A673 (cell line): ENCODE measurements at places on chromosomes 5 and 9. TPM values are rescaled to one million over a fixed set of nuclear protein-coding genes. Genes with fewer than 3 reads are reported as not detected.

BARX1 gene
- total RNA-seq, result 9.8 and 9.9 TPM in 2 replicates

FREM1 gene
- total RNA-seq, result 4.2 and 5.1 TPM in 2 replicates

PDCD1LG2 gene
- 0.37 and 0.47 TPM in 2 replicates for total RNA-seq

SLC28A3 gene
- total RNA-seq, result not detected in 2 replicates

NDST1 gene
- 44.0 and 46.7 TPM in 2 replicates for total RNA-seq

DMRT3 gene
- total RNA-seq, result not detected in 2 replicates

TMC1 gene
- total RNA-seq, result 0.61 and 0.75 TPM in 2 replicates

LURAP1L gene
- total RNA-seq, result 0.60 and 0.96 TPM in 2 replicates

LRRC14B gene
- not detected in 2 replicates for total RNA-seq

GRK6 gene
- 32.1 and 38.1 TPM in 2 replicates for total RNA-seq

DNA sequence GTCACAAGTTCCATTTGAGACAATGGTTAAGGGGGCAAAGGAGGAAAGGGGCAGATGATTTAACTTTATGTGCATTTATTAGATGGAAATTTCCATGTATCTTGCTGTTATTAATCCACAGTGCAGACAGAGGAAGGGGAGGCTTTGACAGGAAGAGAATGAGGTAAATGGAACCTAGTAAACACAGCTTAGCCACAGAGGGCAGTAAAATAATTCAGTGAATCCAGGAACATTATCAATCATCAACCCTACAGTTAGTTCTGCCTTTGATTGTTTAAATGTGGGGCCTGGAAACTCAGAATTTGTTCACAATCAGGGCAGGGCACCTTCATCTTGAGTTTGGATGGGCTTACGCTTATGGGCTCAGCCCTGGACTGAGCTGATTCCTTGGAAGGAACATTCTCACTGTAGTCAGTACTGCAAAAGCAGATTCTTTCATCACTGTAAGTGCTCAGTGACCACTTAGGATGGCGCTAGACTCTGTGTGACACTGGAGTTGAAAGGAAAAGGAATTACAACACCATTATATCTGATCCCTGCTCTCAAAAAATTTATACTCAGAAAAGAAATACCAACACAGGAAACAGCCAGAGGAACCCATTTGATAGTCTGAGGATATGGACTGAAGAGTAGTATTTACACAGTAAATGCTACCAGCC lies 169.5 kb downstream of the PIK3R1 start:
- no peak for DNase-seq

- DNase-seq, result no peak
Measured at GRCh38 chr5:598564-598890, 13.6 kb upstream of the CEP72 start.

GRCh38 chr9:69391946-69392345 lies 66.9 kb downstream of the ENTREP1 start:
- no peak for DNase-seq

- no peak for DNase-seq
Measured at GRCh38 chr9:101477736-101478135, 42.2 kb upstream of the ALDOB start.

- peak; percentile 73 for DNase-seq
Measured at GRCh38 chr5:81495286-81495685, 101.4 kb upstream of the ACOT12 start.

GRCh38 chr5:127297348-127298035 lies 6.9 kb downstream of the MEGF10 start:
- no peak for DNase-seq

DNA sequence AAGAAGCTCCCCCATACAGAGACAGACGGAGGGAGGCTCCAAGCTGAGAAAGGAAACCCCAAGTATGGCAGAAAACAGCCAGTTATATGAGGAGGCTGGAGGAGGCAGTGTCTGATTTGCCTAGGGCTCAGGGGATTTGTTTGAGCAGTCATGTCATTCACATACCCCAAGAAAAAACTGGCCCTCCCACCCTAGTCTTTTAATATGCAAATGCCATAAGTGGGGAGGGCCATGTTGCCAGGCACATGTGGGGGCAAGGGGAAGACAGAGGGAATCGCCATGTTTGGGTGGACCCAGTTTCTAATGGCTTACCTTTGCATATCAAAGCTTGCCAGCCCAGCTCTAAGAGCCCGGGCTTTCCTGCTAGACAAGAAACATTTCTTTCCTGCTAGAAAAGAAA lies 1163.8 kb downstream of the TAF11L14 start:
- DNase-seq, result no peak

GRCh38 chr9:125296843-125297372 lies 35.3 kb downstream of the GAPVD1 start:
- no peak for DNase-seq

DNA sequence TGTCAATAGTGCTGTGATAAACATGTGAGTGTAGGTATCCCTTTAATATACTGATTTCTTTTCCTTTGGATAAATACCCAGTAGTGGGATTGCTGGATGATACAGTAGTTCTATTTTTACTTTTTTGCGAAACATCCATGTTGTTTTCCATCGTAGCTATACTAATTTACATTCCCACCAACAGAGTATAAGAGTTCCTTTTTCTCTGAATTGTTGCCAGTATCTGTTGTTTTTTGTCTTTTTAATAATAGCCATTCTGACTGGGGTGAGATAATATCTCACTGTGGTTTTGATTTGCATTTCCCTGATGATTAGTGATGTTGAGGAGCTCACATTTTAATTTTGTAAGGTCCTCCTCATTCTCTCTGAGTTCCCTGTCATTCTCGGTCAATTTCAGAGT lies 71.1 kb upstream of the NFIL3 start:
- no peak for DNase-seq

GRCh38 chr9:8780386-8780785 lies 980.8 kb upstream of the DMAC1 start:
- no peak for DNase-seq

GRCh38 chr5:111225926-111226325 lies 1.7 kb downstream of the CAMK4 start:
- no peak for DNase-seq

- DNase-seq, result no peak
Measured at GRCh38 chr5:78076351-78076750, 218.1 kb downstream of the AP3B1 start.

- peak; percentile 26 for DNase-seq
Measured at GRCh38 chr9:71987471-71988371, 72.7 kb downstream of the C9orf57 start.

- DNase-seq, result no peak
Measured at GRCh38 chr9:116658265-116658664, 28.8 kb upstream of the TRIM32 start.

- DNase-seq, result no peak
Measured at GRCh38 chr5:32317041-32317440, 4.3 kb upstream of the MTMR12 start.

GRCh38 chr9:102428305-102428704 lies 566.8 kb upstream of the CYLC2 start:
- DNase-seq, result no peak

- DNase-seq, result no peak
Measured at GRCh38 chr9:16010221-16010620, 457.4 kb downstream of the CCDC171 start.

DNA sequence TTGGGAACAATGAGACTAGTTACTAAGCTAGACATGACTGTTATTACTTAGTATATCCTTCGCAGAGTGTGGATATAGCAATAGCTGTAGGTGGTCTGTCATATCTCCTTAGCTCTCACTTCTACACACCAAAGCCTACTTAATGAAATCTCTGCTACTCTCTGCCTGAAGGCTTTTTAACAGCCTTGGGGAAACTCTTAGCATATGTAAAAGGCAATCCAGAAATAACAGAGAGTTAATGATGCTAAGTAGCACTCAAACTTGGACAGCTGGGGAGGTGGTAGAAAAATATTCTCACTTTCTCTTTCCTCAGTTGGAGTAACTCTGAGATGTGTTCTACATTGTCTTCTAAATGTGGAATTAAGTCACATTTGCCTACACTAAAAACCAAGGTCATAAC lies 30.2 kb upstream of the C6 start:
- DNase-seq, result no peak

- DNase-seq, result no peak
Measured at GRCh38 chr5:102998224-102998623, 121.7 kb downstream of the GIN1 start.

DNA sequence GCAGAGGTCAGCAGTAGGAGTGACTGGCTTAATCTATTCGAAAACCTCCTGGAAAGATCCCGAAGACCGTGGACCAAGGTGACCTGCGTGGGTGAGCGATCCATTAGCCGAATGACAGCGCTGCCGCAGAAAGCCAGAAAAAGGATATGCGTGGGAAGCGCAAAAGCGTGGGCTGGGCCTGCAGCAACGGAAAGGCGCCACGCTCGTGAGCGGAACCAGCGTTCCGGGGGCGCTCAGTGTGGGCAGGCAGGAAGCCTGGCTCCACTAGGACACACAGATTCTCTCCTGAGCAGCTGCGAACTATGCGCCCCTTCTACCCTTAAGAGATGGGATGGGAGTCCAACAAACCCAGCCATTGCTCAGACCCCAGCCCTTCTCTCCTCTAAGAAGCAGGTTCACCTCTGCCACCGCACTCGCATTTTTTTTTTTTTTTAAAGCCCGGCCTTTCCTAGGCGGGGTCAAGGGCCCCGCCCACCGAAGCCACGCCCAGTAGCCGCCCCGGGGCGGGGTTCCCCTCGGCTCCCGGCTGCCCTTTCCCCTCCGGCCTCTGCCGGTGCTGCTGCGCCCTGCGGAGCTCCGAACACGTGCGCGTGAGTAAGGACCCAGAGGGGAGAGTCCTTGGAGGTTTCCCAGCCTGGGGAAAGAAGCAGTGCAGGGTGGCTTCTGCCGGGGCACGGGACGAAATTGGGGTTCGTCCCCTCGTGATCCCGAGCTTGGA lies 19.8 kb upstream of the MATR3 start:
- DNase-seq, result peak; percentile 90

GRCh38 chr5:35302544-35302943 lies 72.3 kb upstream of the PRLR start:
- DNase-seq, result no peak

DNA sequence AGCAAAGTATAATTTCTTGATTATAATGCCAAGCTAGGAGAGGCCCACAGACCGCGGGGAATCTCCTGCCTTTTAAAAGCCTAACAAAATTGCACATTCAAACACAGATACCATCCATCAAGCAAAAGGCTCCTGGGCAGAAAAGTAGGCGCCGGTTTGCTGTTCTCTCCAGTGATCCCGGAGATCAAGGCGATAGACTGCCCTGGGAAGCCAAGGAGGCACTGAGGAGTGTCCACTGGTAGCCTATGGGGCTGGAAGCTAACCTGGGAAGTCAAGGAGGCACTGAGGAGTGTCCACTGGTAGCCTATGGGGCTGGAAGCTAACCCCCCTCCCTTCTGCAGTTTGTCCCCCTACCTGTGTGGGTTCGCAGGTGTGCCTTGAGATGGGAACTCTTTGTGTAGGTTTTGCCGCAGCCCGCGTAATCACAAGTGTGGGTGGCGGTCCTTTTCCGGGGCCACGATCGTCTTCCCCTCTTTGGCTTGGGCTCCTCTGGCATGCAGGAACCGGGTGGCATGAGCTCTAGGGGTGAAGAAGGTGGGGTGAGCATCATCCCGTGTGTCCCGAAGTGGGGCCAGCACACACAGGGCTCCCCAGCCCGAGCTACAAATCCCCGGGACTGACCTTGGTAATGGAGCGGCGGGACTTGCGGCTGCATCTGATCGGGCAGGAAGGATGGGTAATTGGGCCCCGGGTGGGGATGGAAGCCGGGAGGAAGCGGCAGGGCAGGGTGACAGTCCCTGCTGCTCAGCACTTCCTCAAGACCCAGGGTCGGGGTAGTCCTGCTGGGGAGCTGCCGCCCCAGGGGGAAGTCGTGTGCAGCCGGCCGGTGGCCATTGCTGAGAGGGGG lies 2.7 kb downstream of the KLF4 start:
- no peak for DNase-seq

- DNase-seq, result peak; percentile 62
Measured at GRCh38 chr9:5186416-5187169, 1.2 kb upstream of the INSL6 start.
